ACHN (cell line): ENCODE measurements at places on chromosomes 2 and 18.
A peak's percentile ranks its signal among the peaks of the same experiment; 100 is the strongest.

- no peak for DNase-seq
These were observed 11.8 kb downstream of the MTCL1 start for GRCh38 chr18:8717011-8717770.

- DNase-seq: peak; percentile 89
These were observed 111.3 kb upstream of the TLK1 start for GRCh38 chr2:171271971-171272436.

DNA sequence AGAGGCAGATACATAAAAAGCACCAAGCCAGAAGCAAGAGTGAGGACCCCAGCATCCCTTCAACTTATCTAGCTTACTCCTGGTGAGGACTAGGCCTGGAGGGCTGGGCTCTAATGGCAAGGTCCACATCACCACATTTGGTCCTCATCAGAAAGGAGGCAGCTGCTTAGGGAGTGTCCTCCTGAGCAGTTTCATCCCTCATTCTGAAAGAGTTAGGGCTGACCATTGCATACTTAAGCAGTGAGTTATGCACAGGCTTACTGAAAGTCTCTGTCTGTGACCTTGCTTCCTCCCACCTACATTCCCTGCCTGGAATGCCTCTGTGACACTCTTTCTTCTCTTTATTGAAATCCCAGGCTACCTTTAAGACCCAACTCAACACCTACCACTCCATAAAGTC is 301.8 kb upstream of the ACVR2A start:
- no peak for DNase-seq

- no peak for DNase-seq
These were observed 127.7 kb upstream of the LRRTM4 start for GRCh38 chr2:77649856-77650255.

DNA sequence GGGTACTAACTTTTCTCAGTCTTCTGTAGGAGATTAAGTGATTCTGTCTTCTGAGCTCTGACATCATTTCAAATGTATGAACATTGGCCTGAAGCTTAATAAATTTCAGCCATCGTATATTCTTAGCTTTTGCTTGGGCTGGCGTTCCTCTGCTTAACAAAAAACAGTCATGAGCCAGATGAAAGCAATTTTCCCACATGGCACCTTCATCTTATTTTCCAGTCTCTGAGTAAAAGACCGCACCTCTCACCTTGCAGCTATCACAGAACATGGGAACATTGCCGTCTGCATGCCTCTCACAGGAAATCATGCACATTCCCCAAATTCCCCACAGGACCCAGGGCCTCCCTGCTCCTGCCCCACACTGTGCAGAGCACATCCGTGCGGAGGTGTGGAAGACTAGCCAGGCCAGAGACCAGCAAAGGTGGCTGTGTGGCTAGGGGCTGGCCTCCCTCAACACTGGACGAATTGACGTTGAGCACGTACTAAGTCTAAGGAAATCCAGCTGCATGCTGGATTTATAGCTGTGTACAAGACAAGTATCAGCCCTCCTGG is 531.8 kb upstream of the ID2 start:
- no peak for DNase-seq

DNA sequence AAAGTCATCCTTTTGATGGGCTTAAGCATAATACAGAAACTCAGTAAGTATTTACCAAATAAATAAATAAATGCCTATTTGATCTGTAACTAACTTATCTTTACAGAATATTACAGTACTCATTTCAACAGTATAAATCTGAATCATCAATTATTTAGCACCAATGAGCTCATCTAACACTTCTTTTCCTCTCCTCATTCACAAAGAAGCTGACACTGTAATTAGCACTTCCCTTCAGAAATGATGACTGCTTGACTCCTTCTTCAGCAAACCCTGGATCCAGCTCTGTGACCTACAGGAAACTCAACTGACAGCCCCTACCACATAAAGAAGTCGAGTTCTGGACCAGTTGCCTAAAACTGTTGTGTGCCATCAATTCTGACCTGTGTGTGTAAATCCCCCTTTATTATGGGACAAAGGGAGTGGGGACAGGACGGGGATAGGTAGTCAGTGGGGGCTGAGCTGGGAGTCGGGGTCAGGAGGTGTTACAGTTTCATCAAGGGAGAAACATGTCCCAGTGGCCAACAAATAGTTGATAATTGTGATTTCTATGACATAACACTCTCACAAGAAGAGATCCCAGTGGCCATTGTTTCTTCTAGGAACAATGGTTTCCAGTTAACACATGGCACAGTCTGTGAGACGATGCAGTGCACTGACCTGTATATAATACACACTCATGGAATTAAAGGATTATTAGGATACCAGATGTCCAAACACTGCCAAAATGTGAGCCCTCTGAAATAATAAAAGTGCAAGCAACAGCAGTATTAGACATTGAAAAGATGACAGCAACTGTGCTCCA is 68.7 kb downstream of the STK39 start:
- no peak for DNase-seq

GRCh38 chr2:165390875-165391274 is 78.6 kb upstream of the CSRNP3 start:
- no peak for DNase-seq

DNA sequence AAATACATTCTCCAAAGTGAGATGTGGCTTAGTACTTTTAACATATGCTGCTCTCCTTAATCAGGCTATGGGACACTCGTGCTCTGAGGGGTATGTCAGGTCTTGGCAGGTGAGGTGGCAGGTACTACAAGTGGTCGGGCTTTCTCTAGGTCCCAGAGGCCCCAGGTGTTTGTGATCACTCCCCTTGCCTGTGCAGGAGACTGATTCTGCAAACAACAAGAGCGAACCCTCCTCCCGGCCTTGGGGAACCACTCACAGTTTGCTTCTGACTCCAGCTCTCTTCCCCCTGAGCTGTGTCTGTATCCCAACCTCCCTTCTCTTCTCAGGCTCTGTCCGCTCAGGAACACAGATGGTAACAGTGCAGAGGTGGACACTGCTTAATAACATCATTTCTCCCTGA is 48.1 kb downstream of the ATOH8 start:
- DNase-seq: no peak

GRCh38 chr2:172555272-172555521 is 693 bp upstream of the PDK1 start:
- no peak for DNase-seq

- no peak for DNase-seq
These were observed 89.2 kb upstream of the LRATD1 start for GRCh38 chr2:14543284-14543683.

DNA sequence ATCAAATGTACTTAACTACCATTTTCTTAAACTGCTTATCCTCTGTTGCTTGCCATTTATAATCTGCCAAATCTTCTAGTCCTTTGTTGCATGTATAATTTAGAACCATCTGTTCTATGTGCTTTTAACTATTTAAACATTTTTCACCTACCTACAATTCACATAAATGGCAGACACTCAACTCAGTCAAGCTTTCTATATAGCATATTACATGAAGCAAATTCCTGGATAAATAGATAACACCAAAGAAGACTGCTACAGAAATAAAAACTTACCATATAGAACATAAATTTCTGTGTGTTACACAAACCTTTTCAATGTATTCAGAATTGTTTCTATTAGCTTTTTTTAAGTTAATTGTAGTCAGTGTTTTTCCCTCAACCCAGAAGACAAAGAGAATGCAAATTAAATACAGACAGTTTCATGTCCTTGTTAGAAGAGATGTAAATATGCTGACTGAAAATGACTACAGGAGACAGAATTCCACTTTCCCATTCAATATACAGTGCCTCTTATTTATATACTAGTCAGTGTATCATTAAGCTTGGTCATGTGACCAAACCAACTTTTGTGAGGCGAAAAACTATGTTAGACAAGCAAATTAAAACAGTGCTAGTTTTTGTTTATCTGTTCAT is 2.6 kb downstream of the BAZ2B start:
- peak; percentile 57 for DNase-seq

- peak; percentile 46 for DNase-seq
These were observed 108.5 kb upstream of the UNC80 start for GRCh38 chr2:209663139-209663538.

DNA sequence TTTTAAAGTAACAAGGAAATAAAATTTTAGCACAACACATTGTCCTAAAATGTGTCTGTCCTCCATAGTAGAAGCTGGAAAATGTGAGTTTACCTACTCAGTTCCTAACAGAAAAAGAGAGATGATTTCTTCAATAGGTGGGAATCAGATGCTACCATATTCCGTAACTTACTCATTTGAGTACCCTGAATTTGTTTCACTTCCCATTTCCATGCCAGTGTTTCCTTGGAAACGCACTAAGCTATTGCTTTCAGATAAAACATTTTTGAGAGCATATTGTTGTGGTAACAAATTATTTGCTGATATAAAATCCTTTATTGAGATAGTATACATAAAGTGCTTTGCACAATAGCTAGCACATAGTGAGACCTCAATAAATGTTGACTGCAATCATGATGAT is 137.5 kb upstream of the BARD1 start:
- no peak for DNase-seq

DNA sequence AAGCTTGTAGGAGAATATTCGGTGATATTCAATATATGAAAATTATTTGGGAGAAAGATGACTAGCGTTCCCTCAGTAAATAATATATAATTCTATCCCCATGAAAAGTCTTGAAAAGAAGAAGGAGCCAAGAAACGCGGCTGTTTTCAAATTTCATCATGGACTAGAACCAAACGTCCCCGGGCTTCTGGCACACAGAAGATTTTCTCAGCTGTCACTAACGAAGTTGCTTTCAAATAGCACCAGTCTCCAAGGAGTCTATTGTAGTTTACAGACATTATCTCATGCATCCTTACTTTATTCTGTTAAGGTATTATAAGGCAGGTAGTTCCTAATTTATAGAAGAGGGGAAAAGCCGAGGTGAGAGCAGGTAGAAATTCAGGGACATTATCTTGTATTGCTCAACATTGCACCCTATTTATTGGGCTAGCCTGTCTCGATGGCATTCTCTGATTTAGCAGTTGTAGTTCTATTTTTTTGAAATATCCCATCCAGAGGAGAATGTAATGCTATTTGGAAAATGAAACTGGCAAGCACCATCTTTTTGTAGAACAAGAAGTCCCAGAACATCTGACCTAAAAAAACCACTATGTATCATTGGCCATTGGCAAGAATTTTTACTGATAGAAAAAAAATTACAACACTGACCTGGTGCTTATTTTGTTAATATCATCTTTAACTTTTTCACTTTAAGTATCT is 198.1 kb upstream of the RASGRP3 start:
- no peak for DNase-seq

GRCh38 chr2:216838151-216838550 is 21.7 kb downstream of the TNP1 start:
- DNase-seq: no peak

GRCh38 chr2:54420524-54421172 is 35.5 kb upstream of the SPTBN1 start:
- no peak for DNase-seq

GRCh38 chr2:41873102-41874031 is 174.5 kb upstream of the PKDCC start:
- no peak for DNase-seq
